H7 (cell line): ENCODE measurements at places on chromosomes 4 and X.

GRCh38 chrX:131901546-131901945, 121.6 kb upstream of the STK26 start:
- no peak for DNase-seq

- peak; percentile 77 for DNase-seq
Observed at GRCh38 chr4:174282836-174283506, 496 bp downstream of the FBXO8 start.

DNA sequence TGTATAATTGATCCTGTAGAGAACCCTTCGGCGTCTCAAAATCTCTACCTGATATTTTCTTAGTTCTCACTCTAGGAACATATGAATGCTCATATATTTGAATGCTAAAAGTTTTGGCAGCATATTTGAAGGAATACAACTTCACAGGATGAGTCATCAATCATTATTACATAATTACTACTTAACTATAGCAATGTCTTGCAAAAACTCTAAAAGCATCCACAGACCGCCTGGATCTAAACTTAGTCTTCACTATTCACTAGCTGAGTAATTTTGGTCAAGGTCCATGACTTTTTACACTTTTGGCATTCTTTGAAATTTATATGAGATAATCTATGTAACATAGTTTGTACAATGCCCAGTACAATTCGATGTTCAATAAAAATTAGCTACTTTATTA, 194.7 kb downstream of the DTHD1 start:
- DNase-seq: no peak

DNA sequence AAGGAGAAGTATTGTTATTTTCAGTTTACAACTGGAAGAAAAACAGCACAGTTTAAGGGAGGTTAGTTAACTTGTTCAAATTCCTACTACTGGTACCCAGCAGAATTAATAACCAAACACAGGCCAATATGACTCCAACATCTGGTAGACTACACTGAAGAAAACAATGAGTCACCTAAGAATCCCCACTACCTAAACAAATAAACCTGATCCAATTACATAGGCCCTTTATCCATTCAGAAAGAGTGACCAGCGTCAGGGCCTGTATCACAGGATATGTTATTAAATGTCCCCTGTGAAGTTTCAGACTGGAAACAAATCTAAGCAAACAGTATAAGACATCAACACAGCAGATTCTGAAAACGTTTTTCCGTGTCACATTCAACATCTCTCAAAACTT, 492.5 kb upstream of the INTU start:
- no peak for DNase-seq

GRCh38 chr4:162891788-162892707, 274.6 kb downstream of the NAF1 start:
- DNase-seq: no peak

- no peak for DNase-seq
Observed at GRCh38 chr4:144967161-144967560, 130.8 kb downstream of the ANAPC10 start.

DNA sequence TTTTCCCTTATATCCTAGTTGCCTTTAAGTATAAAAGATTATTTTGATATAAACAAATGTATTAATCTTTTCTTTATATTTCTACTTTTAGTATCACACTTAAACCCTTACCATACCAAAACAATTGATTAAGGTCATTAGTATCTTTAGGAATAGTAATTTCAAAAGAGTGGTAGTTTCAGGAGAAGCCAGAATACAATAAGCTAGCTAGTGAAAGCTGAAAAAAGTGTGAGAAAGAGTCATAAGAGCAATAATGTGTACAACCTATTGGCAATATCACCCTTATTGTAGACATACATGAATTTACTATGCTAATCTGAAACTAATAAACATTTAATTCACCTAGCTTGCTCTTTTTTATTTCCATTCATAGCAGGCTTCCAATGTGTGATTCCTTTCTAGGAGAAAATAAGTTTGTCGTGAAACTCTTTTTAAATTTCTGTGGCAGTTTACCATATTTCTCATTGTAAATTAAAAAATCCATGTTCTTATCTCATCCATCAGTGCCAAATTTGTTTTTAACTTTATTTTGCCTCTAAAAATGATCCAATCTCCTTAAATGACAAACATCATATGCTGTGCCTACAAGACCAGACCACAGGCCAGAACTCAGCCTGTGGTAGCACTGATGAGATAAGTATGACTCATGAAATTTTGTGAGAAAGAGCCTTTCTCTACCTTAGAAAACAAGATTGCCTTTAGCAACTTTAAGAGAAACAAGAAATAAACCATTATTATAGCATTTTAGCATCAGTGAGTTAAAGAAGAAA, 8.1 kb downstream of the NEK1 start:
- DNase-seq: no peak

DNA sequence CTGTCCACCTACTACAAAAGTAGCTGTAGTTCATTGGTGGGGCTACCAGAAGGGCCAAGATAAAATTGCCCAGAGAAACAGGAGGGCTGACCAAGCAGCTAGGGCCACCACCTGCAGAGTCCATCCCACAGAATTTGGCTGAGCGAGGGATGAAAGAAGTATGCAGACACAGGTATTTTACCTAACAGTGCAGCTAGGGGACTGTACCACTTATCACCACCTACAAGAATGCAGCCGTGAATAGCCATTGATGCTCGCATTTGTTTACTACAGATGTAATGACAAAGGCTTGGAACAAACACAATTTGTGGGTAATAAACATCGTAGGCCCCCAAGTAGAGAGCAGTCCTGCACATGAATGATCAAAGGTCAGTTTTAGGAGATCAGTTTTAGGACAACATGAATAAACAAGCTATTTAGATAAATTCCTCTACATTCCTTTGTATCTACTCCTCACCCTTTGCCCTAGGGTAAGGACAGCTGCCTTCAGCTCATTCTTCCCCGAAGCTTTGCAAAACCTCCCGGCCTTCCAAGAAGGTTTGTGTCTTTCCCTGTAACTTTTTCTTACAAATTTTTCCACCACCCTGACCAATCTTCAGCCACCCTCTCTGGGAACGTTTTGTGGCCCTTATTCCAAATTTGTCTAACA, 49.5 kb downstream of the ZNF718 start:
- no peak for DNase-seq

DNA sequence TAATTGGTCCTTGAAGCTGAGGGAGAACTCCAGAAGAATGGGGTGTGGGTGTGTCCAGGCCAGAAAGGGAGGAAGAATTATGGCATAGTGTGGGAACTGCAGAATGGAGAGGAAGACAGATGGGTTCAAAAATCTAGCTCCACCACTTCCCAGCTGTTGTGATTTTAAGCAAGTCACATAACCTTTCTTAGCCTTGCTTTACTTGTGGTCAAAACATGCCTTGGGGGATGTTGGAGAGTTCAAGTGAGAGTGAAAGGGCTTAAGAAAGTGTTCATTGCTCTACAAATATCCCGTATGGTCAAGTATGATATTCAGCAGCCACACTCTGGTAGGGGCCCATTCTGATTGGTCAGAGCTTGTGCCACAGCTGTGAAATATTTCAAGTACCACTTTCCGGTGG, 15.0 kb upstream of the STARD8 start:
- no peak for DNase-seq

DNA sequence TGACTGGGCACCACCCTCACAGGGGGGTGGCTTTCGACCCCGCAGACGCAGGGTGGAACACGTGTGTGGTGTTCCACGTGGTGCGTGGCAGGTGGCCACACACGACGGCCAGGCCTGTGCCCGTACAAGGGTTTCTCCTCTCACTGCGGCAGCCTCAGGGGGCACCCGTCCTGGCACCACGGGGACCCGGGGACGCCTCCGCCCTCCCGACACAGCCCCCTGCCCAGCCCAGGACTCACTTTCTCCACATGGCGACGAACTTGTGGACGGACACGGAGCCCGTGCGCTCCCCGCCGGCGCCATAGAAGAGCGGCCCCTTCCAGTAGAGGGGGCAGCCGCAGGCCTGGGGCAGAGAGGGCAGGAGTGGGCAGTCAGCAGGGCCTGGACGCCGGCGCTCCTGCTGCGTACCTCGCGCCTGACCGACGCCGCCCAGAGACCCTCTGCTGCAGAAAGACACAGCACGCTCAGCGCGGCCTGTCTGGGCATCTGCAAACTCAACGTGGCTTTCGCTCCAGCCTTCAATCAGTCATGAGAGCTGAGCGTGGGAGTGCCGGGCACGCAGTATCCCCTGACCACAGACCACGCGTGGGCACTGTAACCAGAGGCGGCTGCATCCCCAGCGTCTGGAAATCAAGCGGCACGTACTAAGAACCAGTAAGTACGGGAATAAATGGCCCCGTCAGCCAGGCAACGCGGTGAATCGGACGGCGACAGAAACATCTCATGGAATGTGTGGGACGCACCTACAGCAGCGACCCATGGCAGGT, 28.9 kb upstream of the GTPBP6 start:
- no peak for DNase-seq

DNA sequence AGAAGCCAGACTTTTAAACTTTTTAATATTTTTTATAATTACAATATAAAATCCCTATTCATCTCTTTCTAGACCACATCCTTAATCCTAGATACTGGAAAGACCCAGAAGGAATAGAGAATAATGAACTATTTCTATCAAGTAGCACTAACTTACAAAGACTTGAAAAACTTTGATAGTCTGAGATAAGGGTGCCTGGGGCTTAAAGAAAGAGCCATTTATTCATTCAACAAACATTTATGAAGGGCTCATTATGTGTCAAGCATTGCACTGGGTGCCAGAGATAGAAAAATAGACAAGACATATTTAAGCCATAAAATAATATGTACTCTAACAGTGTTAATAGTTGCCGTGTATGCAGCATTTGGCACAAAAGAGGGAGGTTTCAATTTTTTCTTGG, 178.0 kb upstream of the EMCN start:
- DNase-seq: no peak

GRCh38 chr4:125833-126232, 1.5 kb downstream of the ZNF718 start:
- no peak for DNase-seq

DNA sequence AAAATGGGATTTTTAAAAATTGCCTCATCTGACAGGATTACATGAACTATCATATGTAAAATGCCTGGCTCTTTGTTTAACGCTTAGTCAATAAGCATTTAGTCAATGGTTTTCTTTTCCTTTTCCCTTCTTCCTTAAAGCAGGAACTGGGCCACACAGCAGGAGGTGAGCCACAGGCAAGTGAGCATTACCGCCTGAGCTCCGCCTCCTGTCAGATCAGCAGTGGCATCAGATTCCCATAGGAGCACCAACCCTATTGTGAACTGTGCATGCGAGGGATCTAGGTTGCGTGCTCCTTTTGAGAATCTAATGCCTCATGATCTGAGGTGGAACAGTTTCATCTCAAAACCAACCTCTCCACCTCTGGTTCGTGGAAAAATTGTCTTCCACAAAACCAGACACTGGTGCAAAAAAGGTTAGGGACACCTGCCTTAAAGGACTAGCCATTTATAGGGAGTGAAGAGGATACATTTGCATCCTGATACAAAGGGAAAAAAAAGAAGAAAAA, 306.1 kb downstream of the FBXW7 start:
- no peak for DNase-seq

DNA sequence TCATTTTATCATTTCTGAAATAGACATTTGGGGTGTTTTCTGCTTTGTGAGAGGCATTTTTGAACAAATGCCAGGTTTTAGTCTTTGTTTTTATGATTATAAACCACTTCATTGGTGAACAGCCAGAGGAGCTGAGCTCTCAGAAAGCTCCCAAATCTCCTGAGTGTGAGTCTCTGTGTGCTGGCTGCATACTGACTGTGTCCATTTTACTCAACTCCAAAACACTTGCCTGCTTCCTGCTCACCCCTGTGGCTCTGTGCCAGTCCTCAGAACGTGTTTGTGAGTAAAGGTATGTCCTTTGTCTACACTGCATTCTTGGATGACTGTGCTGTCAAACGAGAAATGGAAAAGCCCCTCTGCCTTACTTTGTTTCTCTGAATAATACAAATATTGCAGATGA, 5.4 kb upstream of the LRAT start:
- DNase-seq: no peak

DNA sequence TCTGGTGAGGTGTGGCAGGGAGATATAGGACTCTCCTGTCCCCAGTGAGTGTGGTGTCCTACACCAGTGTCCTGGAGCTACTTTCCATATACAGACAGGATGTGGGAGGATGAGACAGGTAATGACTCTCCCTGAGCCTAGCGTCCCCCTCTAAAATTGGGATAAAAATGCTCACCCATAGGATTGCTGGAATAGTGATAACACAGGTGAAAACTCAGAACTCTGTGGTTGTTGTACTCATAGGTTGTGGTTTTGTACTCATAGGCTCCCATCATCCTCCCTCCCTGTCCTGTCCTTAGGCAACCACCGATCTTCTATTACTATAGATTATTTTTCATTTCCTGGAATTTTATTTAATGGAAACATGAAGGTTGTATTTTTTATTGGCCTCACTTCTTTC, 60.7 kb upstream of the NXF3 start:
- no peak for DNase-seq

DNA sequence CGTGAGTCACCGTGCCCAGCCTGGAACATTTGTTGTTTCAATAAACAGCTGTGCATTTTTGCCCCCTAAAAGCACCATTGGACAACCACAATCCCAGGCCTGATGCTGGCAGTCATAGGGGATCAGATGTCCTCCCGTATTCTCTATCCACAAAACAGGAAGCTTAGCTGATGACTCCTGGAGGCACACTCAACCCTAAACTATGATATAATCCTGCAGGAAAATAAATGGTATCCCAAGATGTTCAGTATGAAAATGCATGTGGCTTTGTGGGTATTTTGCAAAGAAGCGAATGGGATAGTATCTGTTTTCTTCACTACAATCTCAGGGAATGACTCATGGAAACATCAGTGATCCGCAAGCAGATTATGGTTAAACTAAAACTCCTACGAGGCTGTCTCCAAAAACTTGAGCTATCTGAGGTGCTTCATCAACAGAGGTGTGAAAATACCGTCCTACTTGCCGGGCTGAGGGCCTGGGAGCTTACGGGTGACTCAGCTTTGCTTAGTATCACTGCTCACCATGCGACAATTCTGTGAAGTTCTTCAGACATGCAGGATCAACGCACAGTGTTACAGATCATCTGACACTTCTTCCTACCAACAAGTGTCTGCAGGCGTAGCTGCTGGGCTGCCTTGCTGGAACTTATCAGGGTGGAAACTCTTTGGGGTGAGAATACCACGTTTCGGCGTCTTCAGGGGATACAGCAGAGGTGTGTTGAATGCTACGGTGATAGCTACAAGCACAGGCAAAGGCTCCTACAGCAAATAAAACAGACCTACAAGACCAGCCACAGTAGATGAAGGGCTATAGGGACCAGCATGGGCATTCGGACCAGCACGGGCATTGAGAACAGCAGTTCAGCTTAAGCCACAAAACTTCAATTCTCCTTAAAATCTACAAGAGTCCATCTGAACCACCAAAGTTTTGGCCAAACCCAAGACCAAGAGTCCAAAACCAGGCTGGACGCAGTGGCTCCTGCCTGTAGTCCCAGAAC, 148.5 kb downstream of the DHRSX start:
- no peak for DNase-seq

- DNase-seq: peak; percentile 30
Observed at GRCh38 chrX:8845060-8845459, 43.9 kb upstream of the FAM9A start.

GRCh38 chrX:42732506-42732905, 45.5 kb downstream of the PPP1R2C start:
- DNase-seq: no peak
